T-helper 17 cell (primary cell): ENCODE measurements at places on chromosomes 3 and 15. TPM values are rescaled to one million over a fixed set of nuclear protein-coding genes. Genes with fewer than 3 reads are reported as not detected.

GRCh38 chr15:93895976-93896770 lies 335.2 kb upstream of the MCTP2 start:
- H3K27me3 ChIP-seq, result no peaks in the 10 kb centered on the region
- H3K4me3 ChIP-seq, result no peak overlapping the region
- DNase-seq, result no peak
- H3K4me1 ChIP-seq, result no peaks in the 10 kb centered on the region
- no peak overlapping the region for H3K27ac ChIP-seq

GRCh38 chr15:55627730-55628368 lies 39.7 kb upstream of the PYGO1 start:
- H3K4me1 ChIP-seq, result peaks cover 3% of the 10 kb centered on the region
- peaks cover 2% of the 10 kb centered on the region for H3K36me3 ChIP-seq
- H3K27me3 ChIP-seq, result peaks cover 22% of the 10 kb centered on the region
- no peak for DNase-seq
- H3K4me3 ChIP-seq, result no peak overlapping the region
- H3K27ac ChIP-seq, result no peak overlapping the region

DNA sequence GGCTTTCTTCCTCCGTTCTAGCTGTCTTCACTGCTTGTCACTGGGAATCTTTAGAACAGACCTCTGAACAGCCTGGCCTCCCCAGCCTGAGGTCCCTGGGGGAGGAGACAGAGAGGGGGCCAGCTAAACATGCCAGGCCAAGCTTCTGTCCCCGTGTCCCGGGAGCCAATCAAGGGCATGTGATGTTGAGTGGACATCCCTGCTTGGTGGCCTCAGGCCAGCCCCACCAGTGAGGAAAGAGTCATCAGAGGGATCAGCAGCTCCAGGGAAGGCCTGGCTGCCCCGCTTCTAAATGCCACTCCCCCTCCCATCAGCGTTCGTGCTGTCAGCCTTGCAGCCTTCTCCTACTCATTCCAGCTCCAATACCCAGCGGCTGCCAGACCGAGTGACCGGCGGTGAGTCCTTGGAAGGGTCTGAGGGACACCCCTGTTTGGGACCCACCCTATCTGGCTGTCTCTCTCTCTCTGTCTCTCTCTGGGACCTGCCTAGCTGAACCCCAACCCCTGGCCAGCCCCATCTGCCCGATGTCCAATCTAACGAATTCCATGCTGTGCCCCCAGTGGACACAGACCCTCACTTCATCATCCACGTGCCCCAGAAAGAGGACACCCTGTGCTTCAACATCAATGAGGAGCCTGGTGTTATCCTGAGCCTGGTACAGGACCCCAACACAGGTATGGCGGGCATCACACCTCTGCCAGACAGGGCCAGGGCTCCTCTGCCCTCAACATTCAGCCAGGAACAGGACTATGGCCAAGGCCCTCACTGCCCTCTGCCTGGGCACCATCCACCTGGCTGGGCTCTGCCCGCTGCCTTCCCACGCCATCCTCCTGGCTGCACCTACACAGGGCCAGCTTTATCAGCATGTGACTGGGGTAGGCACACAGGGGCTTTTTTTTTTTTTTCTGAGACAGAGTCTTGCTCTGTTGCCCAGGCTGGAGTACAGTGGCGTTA lies 6.6 kb upstream of the ITIH3 start:
- H3K4me3 ChIP-seq, result no peak overlapping the region
- H3K4me1 ChIP-seq, result peaks cover 3% of the 10 kb centered on the region
- peaks cover 25% of the 10 kb centered on the region for H3K27me3 ChIP-seq

DNA sequence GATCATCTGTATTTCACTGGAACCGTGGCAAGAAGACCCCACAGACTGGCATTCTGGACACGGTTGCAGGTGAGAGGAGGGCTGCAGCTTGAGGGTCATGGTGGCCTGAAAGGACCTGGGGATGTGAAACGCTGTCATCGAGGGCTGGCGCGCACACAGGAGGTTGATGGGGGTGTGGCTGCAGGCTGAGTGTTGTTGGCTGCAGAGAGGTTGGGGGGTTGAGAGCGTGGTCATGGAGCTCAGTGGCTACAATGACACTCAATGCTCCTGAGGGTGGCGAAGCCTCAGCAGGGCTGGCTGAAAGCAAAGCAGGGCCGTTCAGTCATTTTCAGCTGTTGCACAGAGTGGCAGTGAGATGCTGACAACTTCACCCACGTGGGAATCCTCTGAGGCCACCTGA lies 21.0 kb downstream of the CPN2 start:
- no peak overlapping the region for H3K4me3 ChIP-seq
- H3K4me1 ChIP-seq, result peaks cover 5% of the 10 kb centered on the region
- DNase-seq, result no peak
- H3K36me3 ChIP-seq, result no peaks in the 10 kb centered on the region
- H3K27ac ChIP-seq, result no peak overlapping the region

- H3K27me3 ChIP-seq, result peaks cover 61% of the 10 kb centered on the region
- DNase-seq, result no peak
- peaks cover 20% of the 10 kb centered on the region for H3K4me1 ChIP-seq
- no peak overlapping the region for H3K4me3 ChIP-seq
- no peak overlapping the region for H3K27ac ChIP-seq
Measured at GRCh38 chr3:194129581-194130133, 6.3 kb upstream of the HES1 start.

DNA sequence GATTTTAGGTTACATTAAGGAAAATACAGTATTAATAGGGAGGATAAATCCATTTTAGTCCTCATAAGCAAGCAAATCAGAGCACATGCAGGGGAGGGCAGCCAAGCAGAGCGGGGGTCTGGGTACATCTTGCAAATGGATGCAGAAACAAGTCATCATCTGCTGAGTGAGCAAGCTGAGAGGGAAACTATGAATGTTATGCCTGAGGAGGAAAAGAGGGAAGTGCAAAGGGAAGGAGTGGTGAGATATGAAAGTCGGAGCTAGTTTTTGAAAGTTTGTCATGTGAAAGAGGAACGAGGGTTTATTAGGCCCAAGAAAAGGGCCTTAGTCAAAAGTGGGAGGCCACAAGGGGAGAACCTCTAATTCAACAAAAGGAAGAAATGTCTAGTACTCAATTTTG lies 15.4 kb downstream of the PTX3 start:
- H3K4me3 ChIP-seq, result no peak overlapping the region
- H3K27ac ChIP-seq, result peak overlapping the region; percentile 10
- no peaks in the 10 kb centered on the region for H3K36me3 ChIP-seq
- H3K4me1 ChIP-seq, result no peaks in the 10 kb centered on the region
- peaks cover 5% of the 10 kb centered on the region for H3K27me3 ChIP-seq

PRR20G gene
- not detected for total RNA-seq

DNA sequence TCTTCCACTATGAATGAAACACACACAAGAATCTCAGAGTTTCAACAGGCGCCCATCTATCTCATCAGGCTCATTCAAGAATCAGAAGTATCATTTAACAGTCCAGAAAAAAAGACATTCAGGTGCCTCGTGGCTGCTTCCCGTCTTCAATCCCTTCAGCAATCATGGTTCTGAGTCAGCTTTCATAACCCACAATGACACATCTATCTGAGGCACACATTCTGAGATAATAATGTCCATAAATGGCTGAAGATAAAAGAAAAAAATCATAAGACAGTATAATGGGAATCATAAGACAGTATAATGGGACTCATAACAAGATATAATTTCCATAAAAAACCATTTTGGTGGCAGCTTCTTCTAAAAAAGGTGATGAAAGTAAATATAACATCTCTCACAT lies 52.4 kb downstream of the TNIK start:
- H3K27me3 ChIP-seq, result no peaks in the 10 kb centered on the region
- peak overlapping the region; percentile 53 for H3K4me3 ChIP-seq
- peaks cover 2% of the 10 kb centered on the region for H3K36me3 ChIP-seq
- DNase-seq, result no peak
- peaks cover 56% of the 10 kb centered on the region for H3K4me1 ChIP-seq

DNA sequence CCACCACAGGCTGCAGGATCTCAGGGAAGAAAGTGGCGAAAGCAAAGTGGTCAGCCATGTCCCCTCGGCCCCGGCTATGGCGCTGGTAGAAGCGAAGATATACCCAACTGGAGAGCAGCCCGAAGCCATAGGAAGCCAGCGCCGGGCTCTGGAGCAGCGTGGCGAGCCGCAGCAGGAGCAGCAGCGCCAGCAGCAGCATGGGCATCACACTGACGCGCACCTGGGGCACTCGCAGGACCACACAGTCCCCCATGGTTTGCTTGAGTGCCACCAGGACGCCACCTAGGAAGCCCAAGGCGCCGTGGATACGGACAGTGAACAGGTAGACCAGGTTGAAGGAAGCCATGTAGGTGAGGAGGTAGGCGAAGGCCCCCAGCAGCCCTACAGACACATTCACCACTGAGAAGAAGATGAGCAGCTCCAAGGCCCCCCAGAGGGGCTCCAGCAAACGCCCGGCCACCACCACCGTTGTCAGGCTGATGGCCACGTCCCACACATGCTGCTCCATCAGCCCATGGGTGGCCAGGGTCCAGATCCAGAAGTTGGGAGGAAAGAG lies 888 bp downstream of the TMEM115 start:
- peak overlapping the region; percentile 97 for H3K27ac ChIP-seq
- peak overlapping the region; percentile 97 for H3K4me3 ChIP-seq
- no peak for DNase-seq
- no peaks in the 10 kb centered on the region for H3K36me3 ChIP-seq
- no peaks in the 10 kb centered on the region for H3K27me3 ChIP-seq
- peaks cover 33% of the 10 kb centered on the region for H3K4me1 ChIP-seq

DNA sequence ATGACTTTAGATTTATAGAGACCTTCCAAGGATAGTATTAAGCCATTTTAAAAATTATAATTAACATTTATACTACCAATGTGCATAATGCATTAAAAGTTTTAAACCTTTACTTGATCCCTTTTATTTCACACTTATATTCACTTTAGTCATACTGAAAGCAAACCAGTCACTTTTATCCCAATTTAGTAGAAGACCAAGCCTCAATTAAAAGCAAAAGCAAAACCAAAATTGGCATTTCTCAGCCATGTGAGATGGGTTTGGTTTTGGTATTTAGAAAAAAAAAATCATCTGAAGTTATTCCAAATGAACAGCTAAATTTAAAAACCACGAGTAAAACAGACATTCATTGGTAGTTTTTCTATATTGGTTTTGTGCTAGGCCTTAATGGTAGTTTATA lies 249.4 kb downstream of the LPP start:
- no peaks in the 10 kb centered on the region for H3K27me3 ChIP-seq
- DNase-seq, result no peak
- H3K4me1 ChIP-seq, result peaks cover 28% of the 10 kb centered on the region
- no peak overlapping the region for H3K4me3 ChIP-seq
- H3K27ac ChIP-seq, result peak overlapping the region; percentile 14

CNTN3 gene
- total RNA-seq, result not detected

DNA sequence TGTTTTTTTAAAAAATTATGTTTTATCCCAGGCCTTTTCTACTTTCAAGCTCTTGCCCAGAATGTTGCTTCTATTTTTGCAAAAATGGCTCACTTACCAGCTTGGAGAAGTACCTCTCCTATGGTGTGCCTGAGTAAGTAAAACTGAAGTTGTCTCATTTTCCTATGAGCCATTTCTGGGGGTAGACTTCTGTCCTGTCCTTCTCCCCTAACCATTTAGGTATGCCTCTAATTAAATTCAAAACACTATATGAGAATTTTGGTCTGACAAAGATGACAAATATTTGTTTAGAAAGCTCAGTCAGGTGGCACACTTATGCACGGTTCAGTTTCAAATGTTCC lies 282.5 kb upstream of the ICE2 start:
- DNase-seq, result no peak
- no peaks in the 10 kb centered on the region for H3K27me3 ChIP-seq
- no peak overlapping the region for H3K4me3 ChIP-seq
- H3K27ac ChIP-seq, result peak overlapping the region; percentile 43
- peaks cover 3% of the 10 kb centered on the region for H3K36me3 ChIP-seq

GRCh38 chr3:39267631-39268548 lies 11.9 kb downstream of the CX3CR1 start:
- no peaks in the 10 kb centered on the region for H3K27me3 ChIP-seq
- H3K27ac ChIP-seq, result peak overlapping the region; percentile 93
- peak overlapping the region; percentile 65 for H3K4me3 ChIP-seq
- H3K36me3 ChIP-seq, result no peaks in the 10 kb centered on the region
- H3K4me1 ChIP-seq, result peaks cover 23% of the 10 kb centered on the region

DNA sequence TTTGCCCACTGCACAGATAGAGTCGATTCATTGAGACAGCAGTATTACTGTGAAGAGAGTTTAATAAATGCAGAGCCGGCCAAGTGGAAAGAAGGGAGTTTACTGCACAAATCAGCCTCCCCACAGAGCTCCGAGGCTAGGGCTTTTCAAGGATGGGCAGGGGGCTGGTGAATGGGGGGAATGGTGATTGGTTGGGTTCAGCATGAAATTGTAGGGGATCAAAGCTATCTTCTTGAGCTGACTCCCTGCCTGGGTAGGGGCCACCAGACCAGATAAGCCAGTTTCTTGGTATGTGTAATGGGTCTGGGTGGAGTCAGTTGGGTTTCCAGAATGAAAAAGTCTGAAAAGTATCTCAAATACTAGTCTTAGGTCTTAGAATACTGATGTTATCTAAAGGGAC lies 66.6 kb downstream of the SYNPR start:
- H3K4me1 ChIP-seq, result no peaks in the 10 kb centered on the region
- H3K27ac ChIP-seq, result no peak overlapping the region
- H3K27me3 ChIP-seq, result peaks cover 23% of the 10 kb centered on the region
- no peak for DNase-seq
- no peak overlapping the region for H3K4me3 ChIP-seq

DNA sequence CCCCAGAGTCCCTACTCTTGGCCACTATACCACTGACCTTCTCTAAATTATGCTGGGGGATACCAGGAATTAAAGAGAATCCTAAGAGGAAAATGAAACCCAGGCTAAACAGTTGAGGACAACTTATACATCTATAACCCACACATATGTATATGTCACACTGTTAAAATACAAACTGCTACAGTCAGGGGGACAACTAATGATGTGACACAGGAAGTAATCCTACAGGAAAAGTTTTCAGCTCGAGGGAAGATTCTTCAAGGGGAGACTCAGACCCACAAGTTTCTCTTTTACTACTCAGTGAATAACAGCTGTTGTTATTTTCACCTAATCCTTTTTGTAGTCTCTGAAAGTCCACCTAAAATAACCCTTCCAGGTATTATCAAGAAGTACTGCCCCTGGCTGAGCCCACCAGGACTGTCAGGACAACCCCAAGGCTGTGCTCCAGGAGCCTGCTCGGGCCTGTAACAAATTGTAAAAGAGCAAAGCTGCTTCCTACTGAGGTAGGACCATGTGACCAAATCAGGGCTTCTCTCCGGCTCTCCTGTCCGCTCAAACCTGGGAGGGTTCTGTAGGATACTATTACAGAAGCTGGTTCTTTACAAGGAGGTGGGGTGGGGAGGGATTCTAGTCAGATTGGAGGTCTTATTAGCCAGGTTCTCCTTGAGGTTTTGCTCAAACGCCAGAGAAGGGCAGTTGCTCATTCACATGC lies 91.6 kb downstream of the SRGAP3 start:
- H3K4me1 ChIP-seq, result peaks cover 4% of the 10 kb centered on the region
- H3K4me3 ChIP-seq, result no peak overlapping the region
- no peak overlapping the region for H3K27ac ChIP-seq
- DNase-seq, result no peak
- no peaks in the 10 kb centered on the region for H3K36me3 ChIP-seq
- H3K27me3 ChIP-seq, result no peaks in the 10 kb centered on the region

DNA sequence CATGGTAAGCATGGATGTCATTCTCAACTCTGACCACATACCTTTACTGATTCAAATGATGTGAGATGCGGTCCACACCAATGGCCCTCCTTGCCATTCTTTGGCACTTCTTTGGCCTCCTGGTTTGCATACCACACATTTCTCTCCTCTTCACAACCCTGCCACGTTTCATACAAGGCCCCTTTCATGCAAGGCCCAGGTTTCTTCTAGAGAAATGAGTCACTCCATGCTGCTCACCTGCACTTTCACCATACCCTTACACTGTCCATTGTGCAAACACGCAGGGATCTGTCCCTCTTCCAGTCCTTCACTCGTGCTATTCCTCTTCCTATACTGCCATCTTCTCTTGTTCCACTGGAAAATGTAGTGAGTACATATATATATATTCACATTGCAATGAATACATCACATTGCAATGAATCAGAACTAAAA lies 24.4 kb upstream of the SLC24A5 start:
- H3K4me3 ChIP-seq, result no peak overlapping the region
- H3K27me3 ChIP-seq, result peaks cover 38% of the 10 kb centered on the region
- H3K4me1 ChIP-seq, result no peaks in the 10 kb centered on the region
- no peaks in the 10 kb centered on the region for H3K36me3 ChIP-seq
- no peak overlapping the region for H3K27ac ChIP-seq
